LHCN-M2 (cell line): ENCODE measurements at places on chromosomes 6 and 20. TPM values are rescaled to one million over a fixed set of nuclear protein-coding genes. Genes with fewer than 3 reads are reported as not detected.
A peak's percentile ranks its signal among the peaks of the same experiment; 100 is the strongest.

DNA sequence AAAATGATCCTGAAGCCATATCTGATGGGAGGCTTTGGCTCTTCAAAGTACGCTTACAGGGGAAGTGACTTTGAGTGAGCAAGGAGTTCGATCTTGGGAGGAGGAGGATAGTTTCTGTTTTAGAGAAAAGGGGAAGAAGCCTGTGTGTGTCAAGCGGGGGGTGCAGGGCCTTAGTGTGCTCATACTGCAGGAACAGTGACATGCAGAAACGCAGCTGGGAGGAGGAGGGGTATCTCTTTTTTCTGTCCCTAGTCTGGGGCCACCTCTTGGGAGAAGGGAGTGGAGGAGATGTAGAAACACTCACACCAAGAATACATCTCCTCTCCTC is 19.8 kb downstream of the SIRPD start:
- DNase-seq, result no peak

- no peak for DNase-seq
Measured at GRCh38 chr6:157531169-157531985, 150.4 kb downstream of the ZDHHC14 start.

- no peak for DNase-seq
Measured at GRCh38 chr6:125747589-125748405, 1.6 kb upstream of the HEY2 start.

DNA sequence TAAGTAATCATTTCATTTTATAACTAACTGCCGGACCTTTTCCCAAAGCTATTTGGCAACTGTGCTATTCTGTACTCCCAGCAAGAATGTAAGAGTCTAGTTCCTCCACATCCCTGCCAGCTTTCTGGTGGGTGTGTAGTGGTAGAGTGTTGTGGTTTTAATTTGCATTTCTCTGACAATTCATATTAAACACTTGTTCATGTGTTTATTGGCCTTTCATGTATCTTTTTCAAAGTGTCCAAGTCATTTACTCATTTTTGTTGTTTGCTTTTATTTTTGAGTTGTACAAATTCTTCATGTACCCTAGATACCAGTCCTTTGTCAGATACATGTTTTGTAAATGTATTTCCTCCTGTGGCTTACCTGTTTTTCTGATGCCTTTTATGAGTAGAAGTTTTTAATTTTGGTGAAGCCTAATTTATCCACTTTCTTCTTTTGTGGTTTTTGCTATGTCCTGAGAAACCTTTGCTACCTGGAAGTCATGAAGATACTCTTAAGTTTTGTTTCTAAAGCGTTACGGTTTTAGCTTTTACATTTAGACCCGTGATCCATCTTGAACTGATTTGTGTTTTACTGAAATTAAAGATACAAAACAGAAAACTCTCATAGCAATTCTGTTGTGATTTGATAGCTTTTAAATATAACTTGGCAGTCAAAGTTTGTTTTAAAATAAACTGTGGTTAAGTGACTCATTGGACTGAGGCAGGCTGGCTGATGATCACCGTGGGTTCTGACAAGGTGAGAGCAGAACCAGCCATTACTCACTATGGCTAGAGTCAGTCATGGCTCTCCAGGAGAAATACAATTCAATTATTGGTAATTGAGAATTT is 8.0 kb downstream of the MYLIP start:
- peak; percentile 80 for DNase-seq

DNA sequence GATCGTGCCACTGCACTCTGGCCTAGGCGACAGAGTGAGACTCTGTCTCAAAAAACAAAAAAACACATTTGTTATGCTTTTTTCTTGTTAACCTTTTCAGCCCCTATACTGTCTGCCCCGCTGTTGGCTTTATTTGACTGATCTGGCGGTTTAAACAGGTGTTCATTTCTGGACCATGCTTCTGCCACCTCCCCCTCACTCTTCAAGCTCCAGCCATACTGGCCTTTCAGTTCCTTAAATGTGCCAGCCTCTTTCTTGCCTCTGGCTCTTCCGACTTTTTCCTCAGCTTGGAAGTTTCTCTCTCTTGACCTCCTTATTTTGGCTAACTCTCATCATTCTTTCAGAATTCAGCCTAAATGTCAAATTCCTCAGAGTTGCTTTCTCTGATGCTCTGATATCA is 35.2 kb upstream of the TXLNB start:
- DNase-seq, result no peak

DNA sequence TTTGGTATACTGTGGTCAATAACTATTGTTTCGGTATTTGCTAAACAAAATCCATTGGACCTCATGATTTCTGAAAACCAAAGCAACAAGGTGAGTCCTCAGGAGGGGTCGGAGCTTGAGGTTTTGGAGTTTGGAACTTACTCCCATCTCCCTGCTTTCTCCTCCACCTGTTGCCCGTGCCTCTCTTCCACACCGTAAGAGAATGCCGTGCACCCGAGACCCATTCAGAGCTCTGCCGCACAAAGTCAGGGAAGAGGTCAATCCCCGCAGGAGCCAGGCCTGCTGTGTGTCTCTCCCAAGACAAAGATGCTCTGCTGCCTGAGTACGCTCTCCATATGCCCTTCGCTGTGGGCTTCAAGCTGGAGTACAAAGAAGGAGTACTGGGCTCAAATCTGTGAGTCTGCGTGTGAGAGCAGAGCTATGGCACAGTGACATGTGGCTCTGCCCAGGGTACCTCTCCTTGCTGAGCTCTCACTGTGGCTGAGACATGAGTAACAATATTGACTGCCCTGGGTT is 23.9 kb downstream of the PXDC1 start:
- no peak for DNase-seq

GRCh38 chr6:143559051-143559660 is 47.6 kb upstream of the FUCA2 start:
- DNase-seq, result no peak

DNA sequence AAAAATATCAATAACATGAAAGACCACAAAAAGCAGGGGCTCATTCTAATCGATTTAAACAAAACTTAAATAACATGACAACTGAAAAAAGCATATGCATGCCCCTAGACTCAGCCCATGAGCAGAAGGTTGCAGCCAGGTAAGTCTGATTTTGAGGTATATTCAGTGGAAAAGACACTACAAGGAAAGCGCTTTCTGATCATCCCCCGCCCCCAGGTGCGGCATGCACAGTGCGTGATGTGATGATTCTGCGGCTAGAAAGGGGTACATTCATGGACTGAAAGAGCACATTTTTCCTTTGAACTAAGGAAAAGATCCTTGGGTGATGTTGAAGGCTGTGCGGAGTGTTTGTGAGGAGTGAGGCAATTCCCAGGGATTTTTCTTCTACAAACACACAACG is 16.9 kb upstream of the FOXC1 start:
- DNase-seq, result no peak

GRCh38 chr6:56416247-56416646 is 168.9 kb upstream of the COL21A1 start:
- DNase-seq, result no peak

DNA sequence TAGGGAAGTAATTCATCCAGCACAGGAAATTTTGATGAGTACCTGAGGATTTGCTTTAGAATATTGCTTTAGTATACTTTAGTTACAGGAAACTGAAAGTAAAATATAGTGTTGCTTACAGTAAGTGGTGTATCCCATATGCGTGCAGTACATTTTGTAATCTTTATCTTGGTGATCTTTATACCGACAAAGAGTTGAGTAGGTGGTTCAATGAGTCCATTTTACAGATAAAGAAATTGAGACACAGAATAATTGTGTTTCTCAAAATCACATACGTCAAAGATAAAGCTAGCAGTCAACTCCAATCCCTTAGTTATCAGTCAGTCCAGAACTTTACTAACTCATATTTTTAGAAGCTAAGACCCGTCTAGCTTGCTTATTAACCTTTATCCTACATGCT is 65.8 kb upstream of the E2F3 start:
- DNase-seq, result no peak

GRCh38 chr20:10689385-10689784 is 15.6 kb upstream of the JAG1 start:
- DNase-seq, result no peak

DNA sequence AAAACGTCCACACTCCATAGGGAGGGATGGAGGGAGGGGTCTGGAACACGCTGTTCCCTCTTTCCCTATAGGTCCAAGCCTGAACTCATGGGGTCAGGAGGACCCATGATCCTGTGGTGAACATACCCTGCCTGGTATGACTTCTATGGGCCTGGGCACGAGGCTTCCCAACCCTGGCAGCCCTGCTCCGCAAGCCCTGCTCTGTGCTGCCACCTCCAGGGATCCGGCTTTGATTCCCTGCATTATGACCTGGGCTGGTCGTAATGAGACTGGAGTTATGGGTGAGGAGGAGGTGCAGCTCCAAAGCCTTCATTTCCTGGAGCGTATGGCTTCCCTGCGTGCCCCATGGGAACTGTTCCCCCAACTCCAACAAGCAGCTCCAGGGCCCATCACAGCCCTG is 54.9 kb downstream of the CDH22 start:
- DNase-seq, result no peak

GRCh38 chr6:97205966-97206365 is 77.0 kb downstream of the MMS22L start:
- DNase-seq, result no peak

DNA sequence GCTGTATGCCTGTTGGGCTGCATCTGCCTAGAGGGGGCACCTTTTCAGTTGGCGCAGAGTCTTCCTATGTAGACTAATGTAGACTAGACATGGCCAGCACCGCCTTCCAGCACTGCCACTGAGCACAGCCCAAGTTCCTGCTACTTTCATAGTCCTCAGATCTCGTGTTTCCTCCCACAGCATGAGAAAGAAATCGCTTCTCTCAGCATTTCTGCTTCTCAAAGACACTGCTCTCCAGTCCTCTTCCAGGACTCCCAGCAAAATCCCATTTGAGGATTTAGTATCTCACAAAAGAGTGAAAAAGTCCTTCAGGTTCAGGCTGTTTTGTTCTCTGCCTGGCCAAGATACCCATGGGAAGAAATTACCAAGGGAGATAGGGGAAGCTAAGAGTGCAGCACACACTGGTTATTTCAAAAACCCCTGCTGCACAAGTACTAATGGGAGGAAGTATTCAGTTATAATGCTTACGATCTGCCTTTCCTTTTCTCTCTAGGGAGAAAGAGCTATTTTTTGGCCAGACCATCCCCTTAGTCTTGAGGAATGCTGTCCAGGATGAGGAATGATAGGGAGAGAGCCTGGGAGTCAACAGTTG is 35.7 kb downstream of the OGFRL1 start:
- DNase-seq, result no peak

DNA sequence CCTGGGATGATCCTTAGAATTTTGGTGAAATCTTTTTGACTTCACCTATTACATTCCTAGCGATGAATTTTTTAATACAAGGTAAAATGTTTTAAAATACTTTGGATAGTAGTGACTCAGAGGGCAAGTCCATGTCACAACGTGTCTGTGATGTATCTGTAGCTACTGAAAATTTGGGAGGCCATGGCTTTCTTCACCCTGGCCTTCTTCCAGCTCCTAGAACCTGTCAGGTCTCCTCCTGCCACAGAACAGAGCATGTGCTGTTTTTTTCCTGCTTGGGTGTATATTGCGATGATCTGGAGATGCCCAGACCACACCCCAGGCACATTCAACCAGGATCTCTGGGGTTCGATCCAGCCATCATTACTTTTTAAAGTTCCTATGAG is 194.4 kb downstream of the BTBD3 start:
- DNase-seq, result no peak

- no peak for DNase-seq
Measured at GRCh38 chr6:27577922-27578321, 105.0 kb upstream of the ZNF184 start.

DNA sequence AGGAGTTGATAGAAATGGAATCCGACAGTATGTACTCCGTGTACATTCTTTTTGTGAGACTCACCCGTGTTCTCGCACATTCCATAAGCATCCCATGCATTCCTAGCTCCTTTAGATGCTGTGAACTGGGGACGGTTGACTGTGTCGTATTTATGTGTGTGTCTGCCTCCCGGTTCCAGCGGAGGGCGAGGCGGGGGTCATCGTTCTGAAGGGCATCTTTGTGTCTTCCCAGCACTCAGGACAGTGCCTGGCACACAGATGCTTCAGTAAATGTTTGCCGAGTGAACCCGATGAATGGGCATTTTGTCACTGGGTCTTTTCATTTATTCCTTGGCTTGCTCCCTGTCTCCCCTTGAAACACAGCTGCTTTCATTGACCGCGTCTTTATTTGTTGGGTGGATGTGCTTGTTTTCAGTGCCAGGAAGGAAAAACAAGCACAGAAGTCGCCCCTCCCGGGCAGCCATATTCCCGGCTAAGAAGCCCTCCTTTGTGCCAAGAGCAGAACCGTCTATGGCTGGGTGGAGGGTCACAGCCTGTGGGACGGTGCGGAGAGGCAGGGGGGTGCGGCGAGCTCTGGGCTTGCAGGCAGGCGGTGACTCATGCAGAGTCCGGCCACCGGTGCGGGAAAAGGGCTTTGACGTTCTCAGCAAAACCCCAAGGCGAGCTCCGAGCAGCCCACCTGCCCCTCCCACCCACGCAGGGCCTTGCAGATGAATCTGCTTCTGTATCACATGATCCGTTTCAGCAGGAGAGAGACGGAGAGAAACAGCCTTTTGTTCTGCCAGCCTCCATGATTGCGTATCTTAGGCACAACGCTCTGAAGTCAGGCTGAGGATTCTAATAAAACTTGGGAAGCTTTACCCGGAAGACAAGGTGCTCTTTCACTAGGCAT is 11.2 kb upstream of the PSMG4 start:
- peak; percentile 88 for DNase-seq

DNA sequence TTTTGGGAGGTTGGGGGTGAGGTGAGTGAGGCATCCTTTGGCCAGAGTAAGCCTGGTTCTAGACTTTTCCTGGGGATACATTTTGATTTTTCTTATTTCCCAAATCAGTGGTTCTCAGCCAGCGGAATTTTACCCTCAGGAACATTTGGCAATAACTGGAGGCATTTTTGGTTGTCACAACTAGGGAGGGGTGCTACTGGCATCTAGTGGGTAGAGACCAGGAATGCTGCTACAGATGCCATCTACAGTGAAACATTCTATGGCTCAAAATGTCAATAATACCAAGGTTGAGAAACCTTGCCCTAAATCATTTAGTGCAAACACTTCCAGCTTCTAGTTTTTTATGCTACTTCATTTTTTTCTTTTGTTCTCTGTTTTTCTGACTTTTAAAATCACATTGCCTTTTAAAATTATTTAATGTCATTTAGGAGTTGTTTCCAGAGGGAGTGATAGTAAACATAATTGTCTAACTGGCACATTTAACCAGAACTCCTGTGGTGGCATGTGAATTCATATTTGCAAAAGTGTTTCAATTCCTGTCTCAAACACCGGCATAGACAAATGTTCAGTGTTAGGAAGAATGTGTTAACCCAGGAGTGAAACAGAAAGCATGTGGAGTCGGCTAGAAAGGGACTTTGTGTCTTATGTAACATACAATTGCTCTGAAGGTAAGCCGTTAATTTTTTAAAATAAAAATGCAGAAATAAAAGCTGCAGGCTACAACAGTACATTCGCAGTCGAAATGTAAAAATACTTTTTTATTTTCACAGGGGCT is 59.0 kb downstream of the QRSL1 start:
- DNase-seq, result peak; percentile 39

The NTSR1 gene
- 0.77 and 0.98 TPM in 2 replicates for total RNA-seq

The B4GALT5 gene
- 29.1 and 31.5 TPM in 2 replicates for total RNA-seq

The MKKS gene
- total RNA-seq, result 10.6 and 12.6 TPM in 2 replicates

The RAET1L gene
- not detected in 2 replicates for total RNA-seq

The RUNX2 gene
- 23.5 and 27.7 TPM in 2 replicates for total RNA-seq

The SPATA25 gene
- total RNA-seq, result 0.69 and 4.1 TPM in 2 replicates
